ENCODE measurements at places on chromosomes 2 and 18. TPM values are rescaled to one million over a fixed set of nuclear protein-coding genes. Genes with fewer than 3 reads are reported as not detected.

GRCh38 chr18:51039138-51040112 lies 9.4 kb downstream of the SMAD4 start:
- DNase-seq: peak; percentile 22
- no peak overlapping the region for H3K4me3 ChIP-seq
- no peaks in the 10 kb centered on the region for H3K36me3 ChIP-seq
- no peak overlapping the region for H3K27ac ChIP-seq

GRCh38 chr2:8767324-8767723 lies 70.1 kb downstream of the KIDINS220 start:
- no peaks in the 10 kb centered on the region for H3K36me3 ChIP-seq
- H3K4me1 ChIP-seq: no peaks in the 10 kb centered on the region
- DNase-seq: no peak
- no peaks in the 10 kb centered on the region for H3K27me3 ChIP-seq
- no peak overlapping the region for H3K4me3 ChIP-seq

GRCh38 chr2:72108121-72108520 lies 39.5 kb downstream of the CYP26B1 start:
- H3K36me3 ChIP-seq: no peaks in the 10 kb centered on the region
- DNase-seq: peak; percentile 55
- no peak overlapping the region for H3K27ac ChIP-seq
- H3K4me1 ChIP-seq: no peaks in the 10 kb centered on the region
- no peak overlapping the region for H3K4me3 ChIP-seq

DNA sequence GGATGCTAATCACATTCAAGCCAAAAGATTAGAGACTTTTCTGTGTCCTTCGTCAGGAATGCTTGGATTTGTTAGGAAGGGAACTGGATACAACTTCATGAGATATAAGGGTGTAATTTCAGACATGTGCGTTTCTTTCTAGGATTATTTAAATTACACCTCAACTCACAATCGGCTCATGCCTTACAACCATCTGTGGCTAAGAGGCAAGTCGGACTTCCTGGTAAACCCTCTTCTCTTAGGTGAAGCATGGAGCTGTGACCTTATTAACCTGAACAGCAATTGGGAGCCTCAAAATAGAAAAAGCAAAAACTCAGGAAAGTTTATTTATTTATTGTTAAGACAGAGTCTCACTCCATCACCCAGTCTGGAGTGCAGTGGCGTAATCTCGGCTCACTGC lies 61.8 kb downstream of the SEMA4F start:
- H3K27ac ChIP-seq: no peak overlapping the region
- no peak for DNase-seq
- H3K4me3 ChIP-seq: peak overlapping the region; percentile 45
- H3K36me3 ChIP-seq: no peaks in the 10 kb centered on the region
- peaks cover 2% of the 10 kb centered on the region for H3K4me1 ChIP-seq

DNA sequence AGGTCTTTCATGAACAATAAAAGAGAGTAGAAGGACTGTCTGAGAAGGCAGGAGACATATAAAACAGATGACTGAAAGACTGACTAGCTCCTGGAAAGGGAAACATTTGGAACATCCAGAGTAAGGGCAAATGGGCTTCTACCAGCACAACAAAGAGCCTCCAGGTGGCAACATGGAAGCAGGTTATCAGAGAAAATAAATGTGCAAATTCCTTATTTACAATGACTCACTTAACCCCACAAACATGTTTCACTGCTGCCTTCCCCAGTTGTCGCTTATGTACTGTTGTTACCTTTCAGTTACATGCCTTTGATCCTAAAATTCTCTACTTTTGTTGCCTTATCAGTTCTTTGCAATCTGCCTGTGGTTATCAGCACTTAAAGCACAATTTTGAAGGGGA lies 117.0 kb downstream of the HIBCH start:
- H3K36me3 ChIP-seq: no peaks in the 10 kb centered on the region
- no peak overlapping the region for H3K27ac ChIP-seq
- no peak overlapping the region for H3K4me3 ChIP-seq
- no peaks in the 10 kb centered on the region for H3K4me1 ChIP-seq

GRCh38 chr2:190978389-190979053 lies 35.5 kb downstream of the STAT1 start:
- no peak overlapping the region for H3K4me3 ChIP-seq
- no peaks in the 10 kb centered on the region for H3K27me3 ChIP-seq
- H3K4me1 ChIP-seq: peaks cover 5% of the 10 kb centered on the region
- H3K36me3 ChIP-seq: peaks cover 36% of the 10 kb centered on the region
- no peak overlapping the region for H3K27ac ChIP-seq

DNA sequence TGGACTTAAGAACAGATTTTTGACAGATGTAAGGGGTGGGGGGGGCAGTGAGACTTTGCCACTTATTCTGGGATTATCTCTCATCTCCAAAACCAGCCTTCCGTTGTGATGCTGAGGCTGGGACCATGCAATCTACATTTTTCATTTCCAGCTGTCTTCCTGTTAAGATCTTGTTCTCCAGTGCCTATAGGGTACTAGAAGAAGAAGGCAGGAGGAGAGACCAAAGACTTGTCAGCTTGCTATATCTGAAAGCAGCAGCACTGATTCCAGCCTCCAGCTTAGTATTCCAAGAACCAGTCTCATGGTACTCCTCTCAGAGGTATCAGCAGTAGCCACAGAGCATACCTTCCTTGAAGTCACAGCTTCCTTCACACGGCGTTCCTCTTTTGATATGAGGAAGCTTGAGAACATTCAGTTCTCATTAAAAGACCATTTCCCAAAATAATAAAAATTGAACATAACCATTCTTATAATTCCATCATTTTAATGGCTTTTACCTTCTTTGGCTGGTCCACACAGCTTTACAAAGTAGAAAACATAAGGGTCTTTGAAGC lies 49.8 kb downstream of the USP34 start:
- peaks cover 2% of the 10 kb centered on the region for H3K36me3 ChIP-seq
- no peaks in the 10 kb centered on the region for H3K27me3 ChIP-seq
- DNase-seq: no peak
- no peak overlapping the region for H3K4me3 ChIP-seq

DNA sequence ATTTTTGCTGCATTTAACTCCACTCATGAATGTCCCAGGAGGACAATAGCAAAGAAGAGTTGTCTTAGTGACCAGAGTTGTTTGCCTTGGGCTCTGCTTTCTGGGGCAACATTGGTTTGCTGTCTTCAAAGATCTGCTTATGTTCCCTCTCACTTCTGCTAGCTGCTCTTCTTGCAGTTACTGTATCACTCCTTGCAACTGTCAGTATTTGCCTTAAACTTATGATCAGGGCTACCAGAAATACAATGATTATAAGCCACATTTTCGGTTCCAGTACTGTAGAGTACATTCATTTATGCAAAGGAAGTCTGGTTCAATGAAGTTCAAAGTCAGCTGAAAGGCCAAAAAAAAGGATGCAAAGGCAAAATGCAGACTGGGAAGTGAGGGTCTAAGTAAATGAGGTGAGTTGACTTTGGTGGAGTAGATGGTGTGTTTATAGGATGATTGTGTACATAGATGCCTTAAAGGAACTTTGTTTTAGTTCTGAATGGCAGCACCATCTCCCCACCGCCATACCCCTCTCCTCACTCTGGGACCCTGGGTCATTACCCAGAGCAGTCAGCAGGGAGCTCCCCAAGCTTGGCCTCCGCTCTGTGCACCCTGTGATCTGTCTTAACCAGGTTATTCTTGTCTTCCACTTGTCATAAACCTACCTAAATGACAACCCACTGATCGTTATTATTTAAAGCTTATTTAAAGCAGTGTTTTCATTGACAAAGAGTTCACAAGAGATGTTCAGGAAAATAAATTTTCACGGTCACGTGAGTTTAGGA lies 236.0 kb downstream of the DOK6 start:
- no peak overlapping the region for H3K27ac ChIP-seq
- H3K36me3 ChIP-seq: no peaks in the 10 kb centered on the region
- H3K27me3 ChIP-seq: no peaks in the 10 kb centered on the region

- H3K36me3 ChIP-seq: no peaks in the 10 kb centered on the region
- no peak overlapping the region for H3K4me3 ChIP-seq
- no peak for DNase-seq
- H3K4me1 ChIP-seq: no peaks in the 10 kb centered on the region
- H3K27ac ChIP-seq: no peak overlapping the region
Measured at GRCh38 chr2:236307641-236308040, 43.4 kb upstream of the ASB18 start.

Gene SPDYA
- polyA plus RNA-seq: 0.06 TPM

Gene SLC5A7
- polyA plus RNA-seq: not detected

Gene CAPN14
- 0.07 TPM for polyA plus RNA-seq

Gene TMEM150A
- 11.4 TPM for polyA plus RNA-seq

Gene FEV
- polyA plus RNA-seq: not detected

Gene TMEM247
- polyA plus RNA-seq: not detected

Gene SCLY
- 5.3 TPM for polyA plus RNA-seq

Gene ZBTB7C
- 0.19 TPM for polyA plus RNA-seq
